ENCODE measurements at places on chromosomes 3 and 15.
A peak's percentile ranks its signal among the peaks of the same experiment; 100 is the strongest.

DNA sequence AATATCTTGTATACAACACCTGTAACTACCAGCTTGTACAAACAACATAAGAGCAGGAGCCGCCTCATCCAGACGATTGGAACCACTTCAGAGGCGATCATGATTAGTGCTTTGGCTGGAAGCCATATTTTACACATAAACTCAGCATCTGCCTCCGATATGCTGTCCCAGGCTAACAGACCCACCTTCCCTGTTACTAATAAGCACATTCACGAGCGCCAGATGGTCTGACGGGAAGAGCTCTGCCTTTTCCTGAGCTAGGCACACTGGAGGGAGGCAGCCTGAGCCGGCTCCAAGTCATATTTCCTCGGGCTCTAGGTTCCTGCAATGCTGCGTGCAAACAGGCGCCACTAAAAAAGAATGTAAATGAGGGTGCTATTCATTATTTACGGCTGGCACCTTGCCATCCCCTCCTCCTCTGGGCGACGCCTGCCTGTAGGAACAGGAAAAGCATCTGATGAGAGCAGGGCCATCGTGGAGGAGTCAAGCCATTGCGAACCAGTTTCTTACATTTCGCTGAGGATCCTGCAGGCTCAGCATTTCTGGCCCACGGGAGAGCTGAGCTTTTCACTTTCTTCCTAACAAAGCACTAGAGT is 98.2 kb downstream of the ANXA2 start:
- DNase-seq: no peak

DNA sequence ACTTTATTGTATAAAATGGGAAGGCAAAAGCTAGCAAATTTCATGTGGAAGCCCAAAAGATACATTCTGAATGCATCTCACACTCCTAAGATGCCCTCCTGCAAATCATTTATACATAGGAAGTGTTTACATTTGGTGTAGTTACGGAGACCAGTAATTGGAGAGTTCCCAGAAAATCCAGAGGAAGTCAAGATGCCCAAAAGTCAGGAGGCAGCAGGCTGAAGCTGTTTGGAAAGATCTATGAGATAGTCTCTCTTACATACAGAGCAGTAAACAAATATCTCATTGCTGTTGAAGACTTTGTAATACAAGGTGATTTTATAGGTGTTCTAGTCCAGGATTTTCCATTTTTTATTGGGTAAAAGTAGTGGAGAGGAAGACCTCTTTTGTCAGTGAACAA is 8.8 kb downstream of the KLHL24 start:
- no peak for DNase-seq

- peak; percentile 12 for DNase-seq
These were observed 639 bp downstream of the SPICE1 start for GRCh38 chr3:113514265-113514769.

DNA sequence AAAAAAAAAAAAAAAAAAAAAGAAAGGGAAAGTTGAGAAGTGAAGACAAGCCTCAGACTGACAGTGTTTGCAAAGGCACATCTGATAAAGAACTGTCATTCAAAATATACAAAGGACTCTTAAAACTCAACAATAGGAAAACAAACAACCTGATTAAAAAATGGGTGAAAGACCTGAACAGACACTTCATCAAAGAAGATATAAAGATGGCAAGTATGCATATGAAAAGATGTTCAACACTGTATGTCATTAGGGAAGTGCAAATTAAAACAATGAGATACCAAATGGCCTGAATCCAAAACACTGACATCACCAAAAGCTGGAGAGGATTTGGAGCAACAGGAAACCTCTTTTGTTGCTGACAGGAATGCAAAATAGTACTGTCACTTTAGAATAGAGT is 48.6 kb downstream of the MCCC1 start:
- DNase-seq: no peak

- DNase-seq: no peak
These were observed 428.2 kb upstream of the RGMA start for GRCh38 chr15:93517176-93517575.

DNA sequence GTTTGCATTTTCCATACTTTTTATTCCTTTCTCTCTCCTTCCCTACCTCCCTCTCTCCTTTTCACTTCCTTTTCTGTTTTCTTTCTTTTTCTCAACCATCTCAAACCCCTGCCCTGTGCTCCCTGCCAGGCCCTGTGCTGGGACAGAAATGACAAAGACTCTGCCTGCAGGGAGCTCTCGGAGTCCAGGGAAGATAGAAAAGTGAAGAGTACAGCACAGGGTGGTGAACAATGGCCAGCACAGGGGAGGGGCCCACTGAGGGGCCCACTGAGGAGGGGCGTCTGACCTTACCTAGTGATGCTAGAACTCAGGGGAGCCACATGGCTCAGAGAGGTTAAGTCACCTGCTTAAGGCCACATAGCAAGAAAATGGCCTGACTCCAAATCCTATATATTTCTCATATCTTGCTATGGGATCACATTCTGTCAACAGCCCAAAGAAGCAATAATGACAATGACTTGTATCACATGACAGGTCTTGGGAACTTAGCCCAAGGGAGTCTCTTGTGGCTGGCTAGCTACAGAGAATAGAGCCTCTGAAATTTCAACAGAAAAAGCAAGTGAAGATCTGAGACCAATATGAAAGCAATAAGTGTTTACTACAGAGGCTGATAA is 44.3 kb upstream of the ATP2B2 start:
- no peak for DNase-seq

DNA sequence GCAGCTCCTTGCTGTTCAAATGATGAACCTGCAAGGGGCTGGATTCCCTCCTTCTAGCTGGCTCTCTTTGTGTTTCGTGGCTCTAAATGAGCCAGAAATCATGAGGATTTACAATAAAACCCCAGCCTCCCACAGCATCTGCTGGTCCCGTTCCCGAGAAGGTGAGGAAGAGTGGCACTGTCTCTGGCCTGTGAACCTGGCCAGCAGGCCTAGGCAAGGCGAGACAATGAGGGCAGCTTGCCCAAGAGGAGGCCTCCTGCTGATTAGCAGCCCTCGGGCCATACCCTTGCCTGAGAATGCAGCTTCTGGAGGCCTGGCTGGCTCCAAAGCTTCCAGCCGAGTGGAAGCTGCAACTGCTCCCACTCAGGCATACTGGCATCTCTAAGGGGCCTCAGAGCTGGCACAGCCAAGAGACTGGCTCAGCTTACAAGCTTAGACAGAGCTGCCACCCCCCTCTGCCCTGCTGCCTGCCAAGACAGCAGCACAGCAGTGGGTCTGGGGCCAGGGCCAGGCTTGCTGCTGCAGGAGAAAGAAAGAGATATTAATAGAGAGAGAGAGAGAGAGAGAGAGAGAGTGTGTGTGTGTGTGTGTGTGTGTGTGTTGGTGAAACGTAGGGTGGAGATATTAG is 76.5 kb downstream of the HMG20A start:
- no peak for DNase-seq

- DNase-seq: no peak
These were observed 130.6 kb downstream of the IMPG2 start for GRCh38 chr3:101189796-101190195.

GRCh38 chr3:100637197-100637631 is 27.8 kb downstream of the ADGRG7 start:
- DNase-seq: no peak

- DNase-seq: no peak
These were observed 516.1 kb downstream of the AGBL1 start for GRCh38 chr15:86595741-86596140.

- DNase-seq: no peak
These were observed 72.0 kb upstream of the HERC1 start for GRCh38 chr15:63905558-63906265.

- no peak for DNase-seq
These were observed 75.7 kb upstream of the KLHL25 start for GRCh38 chr15:85870216-85871014.

DNA sequence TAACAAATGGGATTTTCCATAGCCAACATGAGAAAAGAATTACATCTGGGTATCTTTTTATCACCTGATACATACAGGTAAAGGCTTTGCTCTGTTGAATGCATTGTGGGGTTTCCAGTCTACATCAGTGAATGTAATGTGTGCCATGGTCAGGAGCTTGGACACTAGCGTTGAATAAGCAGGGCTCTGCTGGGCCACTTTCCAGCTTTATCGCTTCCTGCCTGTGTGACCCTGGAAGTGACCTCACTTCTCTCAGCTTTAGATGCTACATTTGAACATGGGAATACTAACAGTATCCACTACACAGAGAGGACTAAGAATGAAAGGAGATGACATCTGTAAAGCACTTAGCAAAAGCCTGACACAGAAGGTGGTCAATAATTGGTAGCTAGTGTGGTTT is 40.1 kb downstream of the TTC23 start:
- DNase-seq: no peak

- no peak for DNase-seq
These were observed 49.3 kb downstream of the HES1 start for GRCh38 chr3:194185221-194185620.

DNA sequence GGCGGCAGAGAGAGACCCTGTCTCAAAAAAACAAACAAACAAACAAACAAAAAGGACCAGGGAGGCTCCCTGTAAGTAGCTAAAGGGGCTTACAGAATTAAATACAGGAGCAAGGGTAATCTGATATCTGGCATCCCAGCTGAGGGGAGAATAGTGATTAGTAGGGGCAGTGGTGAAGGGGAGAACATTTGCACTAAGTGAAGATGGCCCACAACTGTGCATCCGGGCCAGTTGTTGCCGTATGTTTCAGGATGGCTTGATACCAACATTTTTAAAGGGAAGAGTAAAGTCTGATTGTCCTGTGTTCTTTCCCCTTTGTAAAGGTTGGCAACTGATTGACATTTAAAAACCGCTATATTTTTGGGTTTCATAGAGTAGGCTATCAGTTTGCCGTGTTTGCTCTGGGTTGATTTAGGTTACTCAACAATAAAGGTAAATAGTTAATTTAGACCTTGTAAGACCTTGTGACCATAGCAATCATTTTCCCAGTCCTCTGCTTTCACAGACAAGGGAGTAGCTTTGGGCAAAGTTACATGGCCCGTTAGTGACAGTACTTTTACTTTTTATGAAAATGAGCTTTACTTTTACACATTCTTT is 167.8 kb downstream of the PTPRG start:
- no peak for DNase-seq

DNA sequence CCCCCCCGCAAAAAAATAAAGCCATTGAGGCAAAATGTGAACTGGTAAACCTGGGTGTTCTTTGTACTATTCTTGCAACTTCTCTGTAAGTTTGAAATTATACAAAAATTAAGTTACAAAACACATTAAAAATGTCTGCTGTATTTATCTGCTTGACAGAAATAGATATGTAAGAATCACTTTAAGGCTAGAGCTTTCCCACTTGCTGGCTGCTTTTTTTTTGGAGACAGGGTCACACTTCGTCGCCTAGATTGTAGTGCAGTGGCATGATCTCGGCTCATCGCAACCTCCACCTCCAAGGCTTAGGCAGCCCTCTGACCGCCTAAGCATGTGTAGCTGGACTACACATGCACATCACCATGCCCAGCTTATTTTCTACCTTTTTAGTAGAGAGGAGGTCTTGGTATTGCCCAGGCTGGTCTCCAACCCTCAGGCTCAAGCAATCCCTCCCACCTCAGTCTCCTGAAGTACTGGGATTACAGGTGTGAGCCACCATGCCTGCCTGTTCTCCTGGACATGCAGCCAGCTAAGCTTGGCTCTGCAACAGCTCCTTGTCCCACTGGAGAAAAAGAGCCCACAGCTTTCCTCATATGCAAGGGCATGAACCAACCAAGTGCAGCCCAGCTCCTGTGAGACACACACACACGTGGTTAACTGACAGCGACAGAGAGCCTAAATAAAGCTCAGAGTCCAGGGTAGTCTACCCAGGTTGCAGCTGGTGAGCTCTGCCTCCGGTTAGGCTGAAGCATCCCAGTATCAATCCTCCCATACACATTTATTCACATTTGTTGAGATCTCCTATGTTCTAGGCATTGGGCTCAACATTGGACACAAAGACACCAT is 4.5 kb downstream of the RPS17 start:
- no peak for DNase-seq

DNA sequence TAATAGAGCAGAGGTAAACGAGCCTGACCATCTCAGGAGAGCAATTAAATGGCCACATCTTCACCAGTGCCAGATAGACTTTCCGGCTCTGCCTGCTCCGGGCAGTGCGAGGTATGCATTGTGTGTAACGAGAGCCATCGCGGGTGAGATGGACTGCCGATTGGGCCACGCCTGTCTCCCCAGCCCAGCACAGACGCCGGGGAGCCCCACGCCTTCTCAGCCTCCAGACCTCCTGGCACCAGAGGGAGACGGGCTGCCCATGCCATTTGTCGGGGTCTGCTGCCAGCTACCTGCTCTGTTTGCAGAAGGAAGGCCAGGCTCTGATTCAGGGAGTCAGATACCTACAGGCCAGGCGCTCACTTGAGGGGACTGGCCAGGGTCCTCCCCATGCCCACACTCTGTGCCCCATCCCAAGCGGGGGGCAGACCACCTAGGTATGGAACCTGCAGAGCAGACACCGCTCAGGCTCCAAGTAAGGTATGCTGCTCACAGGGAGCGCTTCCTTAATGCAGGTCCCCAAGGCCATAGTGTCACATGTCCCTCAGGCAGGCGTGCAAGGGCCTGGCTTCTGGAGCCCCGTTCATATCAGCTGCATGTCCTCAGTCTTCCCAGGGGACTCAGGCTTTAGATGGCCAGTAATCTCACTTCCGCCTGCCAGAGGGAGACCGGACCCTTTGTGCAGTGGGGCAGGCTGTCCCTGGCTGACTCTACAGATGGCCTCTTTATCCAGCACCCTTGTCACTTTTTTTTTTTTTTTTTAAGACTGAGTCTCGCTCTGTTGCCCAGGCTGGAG is 62.2 kb downstream of the DNAJB8 start:
- no peak for DNase-seq

- no peak for DNase-seq
These were observed 410.7 kb downstream of the GRM7 start for GRCh38 chr3:7271631-7272030.

GRCh38 chr3:143120716-143121240 is 1.2 kb downstream of the CHST2 start:
- DNase-seq: peak; percentile 38

DNA sequence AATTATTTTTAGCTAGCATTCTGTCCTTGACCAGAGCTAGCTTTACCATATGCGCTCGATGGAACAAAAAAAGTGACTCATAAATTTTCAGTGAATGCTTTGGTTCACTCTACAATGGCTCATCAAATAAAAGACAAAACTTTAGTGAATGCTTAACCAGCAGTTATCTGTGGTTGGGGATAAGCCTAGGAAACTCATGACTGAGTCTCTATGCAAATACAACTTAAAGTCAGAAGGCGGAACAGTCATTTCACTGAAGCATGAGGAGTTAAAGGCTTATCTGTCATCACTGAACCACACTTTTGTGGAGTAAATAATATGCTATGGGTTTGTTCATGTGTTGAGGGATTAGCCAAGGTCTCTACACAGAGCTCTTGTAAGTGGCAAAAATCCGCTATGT is 308.4 kb downstream of the SQOR start:
- no peak for DNase-seq

Data from activated CD4-positive, alpha-beta T cell treated with anti-CD3 and anti-CD28 coated beads, Interleukin-2, Interleukin-4, amounts not matched to agents 100 ng/mL and 50 ng/mL, durations not matched to agents 16 hours and 8 hours (primary cell).